Motor neuron (in vitro differentiated cells): ENCODE measurements at places on chromosomes 2 and 18. TPM values are rescaled to one million over a fixed set of nuclear protein-coding genes. Genes with fewer than 3 reads are reported as not detected.
A peak's percentile ranks its signal among the peaks of the same experiment; 100 is the strongest.

Gene SP9
- 0.64 and 1.1 TPM in 2 replicates for total RNA-seq

Gene SLC4A3
- total RNA-seq = 6.7 and 8.4 TPM in 2 replicates

Gene LINC00305
- not detected in 2 replicates for total RNA-seq

Gene UCN
- 1.6 and 3.5 TPM in 2 replicates for total RNA-seq

Gene CTDP1
- 9.6 and 10.0 TPM in 2 replicates for total RNA-seq

Gene WBP1
- 98.8 and 99.2 TPM in 2 replicates for total RNA-seq

Gene TMEM17
- 2.8 TPM in 2 replicates for total RNA-seq

Gene ANKAR
- 0.98 and 3.5 TPM in 2 replicates for total RNA-seq

Gene B3GNT7
- 0.52 and 0.60 TPM in 2 replicates for total RNA-seq

Gene SPP2
- total RNA-seq = not detected in 2 replicates

Gene ABCB11
- total RNA-seq = 0.07 TPM in 1 of 2 replicates, not detected in the other

GRCh38 chr2:144010096-144010836, 509.7 kb downstream of the ZEB2 start:
- ATAC-seq = peak; percentile 68

DNA sequence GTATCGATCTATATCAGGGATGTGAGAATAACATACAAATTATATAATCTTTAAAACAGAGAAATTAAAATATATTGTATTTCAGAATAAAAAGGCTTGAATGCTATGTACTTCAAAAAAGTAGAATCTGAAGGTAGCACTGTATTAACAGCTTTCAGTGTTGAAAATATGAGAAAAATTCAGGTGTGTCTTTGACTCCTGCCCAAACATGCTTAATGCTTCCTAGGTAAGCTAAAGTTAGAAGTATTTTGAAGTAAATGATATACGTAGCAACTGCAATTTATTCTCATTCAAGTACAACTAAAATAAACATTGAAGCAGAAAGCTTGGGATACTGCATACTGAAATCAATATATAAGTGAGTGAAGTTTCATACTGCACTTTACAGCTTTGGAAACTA, 1082.0 kb upstream of the ACVR2A start:
- ATAC-seq = no peak

GRCh38 chr18:77118256-77119090, 14.1 kb downstream of the MBP start:
- ATAC-seq = no peak

GRCh38 chr18:63177919-63178821, 141.4 kb downstream of the BCL2 start:
- peak; percentile 27 for ATAC-seq

DNA sequence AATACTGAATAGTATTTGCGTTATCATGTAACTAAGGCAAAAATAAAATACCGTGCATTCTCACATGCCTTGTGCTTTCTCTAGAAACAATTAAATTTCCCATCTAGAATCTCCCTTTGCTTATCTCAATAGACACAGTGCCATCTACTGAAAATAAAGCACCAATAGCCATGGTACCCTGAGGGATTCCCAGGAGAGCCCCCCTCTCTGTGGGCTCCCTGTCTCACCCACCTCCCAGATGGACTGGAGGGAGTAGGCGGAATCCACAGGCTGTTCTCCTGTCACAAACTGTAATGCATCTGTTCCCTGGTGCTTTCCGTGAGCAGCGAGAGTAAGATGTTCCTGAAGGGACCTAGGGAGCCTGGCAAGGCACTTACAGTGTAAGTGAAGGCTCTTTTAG, 112.4 kb upstream of the UPP2 start:
- ATAC-seq = no peak

DNA sequence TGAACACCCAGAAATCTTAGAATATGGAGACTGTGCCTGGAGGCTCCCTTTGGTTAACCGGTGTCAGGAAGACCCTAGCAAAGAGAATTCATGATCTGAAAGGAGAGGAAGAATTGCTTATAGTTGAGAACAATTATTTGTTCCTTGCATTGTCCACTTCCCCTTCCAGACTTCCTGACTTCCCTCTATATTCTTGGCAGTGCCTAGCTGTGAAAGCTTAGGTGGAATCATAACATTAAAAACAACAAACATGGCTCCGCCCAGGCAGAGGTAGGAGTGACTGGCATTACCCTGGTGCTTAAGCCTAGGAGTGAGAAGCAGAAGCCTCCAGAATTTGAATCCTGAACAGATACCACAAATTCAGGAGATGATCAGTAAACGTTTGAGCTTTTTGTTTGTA, 1.9 kb downstream of the TTL start:
- ATAC-seq = no peak

GRCh38 chr2:19607931-19608771, 249.7 kb upstream of the OSR1 start:
- no peak for ATAC-seq

GRCh38 chr2:104583811-104584210, 270.1 kb upstream of the POU3F3 start:
- peak; percentile 58 for ATAC-seq

GRCh38 chr2:2569306-2569705, 238.2 kb upstream of the MYT1L start:
- no peak for ATAC-seq

DNA sequence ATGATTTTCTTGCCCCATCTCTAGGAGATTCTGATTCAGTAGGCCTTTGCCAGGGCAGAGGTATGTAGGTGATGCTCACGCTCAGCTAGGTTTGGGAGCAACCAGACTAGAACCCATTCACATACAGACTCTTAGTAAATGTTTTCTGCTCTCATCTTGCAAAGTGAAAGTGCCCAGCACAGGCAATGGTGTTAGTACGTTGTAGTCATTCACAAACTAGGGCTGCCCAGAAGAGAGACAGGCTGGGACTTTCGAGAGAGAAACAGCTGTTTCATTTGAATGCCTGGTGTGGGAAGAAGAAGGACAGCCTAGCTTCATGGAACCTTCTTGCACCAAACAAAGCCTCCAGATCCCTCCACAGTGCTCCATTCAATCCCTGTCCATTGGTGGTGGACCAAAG, 19.4 kb downstream of the DDX18 start:
- ATAC-seq = no peak

DNA sequence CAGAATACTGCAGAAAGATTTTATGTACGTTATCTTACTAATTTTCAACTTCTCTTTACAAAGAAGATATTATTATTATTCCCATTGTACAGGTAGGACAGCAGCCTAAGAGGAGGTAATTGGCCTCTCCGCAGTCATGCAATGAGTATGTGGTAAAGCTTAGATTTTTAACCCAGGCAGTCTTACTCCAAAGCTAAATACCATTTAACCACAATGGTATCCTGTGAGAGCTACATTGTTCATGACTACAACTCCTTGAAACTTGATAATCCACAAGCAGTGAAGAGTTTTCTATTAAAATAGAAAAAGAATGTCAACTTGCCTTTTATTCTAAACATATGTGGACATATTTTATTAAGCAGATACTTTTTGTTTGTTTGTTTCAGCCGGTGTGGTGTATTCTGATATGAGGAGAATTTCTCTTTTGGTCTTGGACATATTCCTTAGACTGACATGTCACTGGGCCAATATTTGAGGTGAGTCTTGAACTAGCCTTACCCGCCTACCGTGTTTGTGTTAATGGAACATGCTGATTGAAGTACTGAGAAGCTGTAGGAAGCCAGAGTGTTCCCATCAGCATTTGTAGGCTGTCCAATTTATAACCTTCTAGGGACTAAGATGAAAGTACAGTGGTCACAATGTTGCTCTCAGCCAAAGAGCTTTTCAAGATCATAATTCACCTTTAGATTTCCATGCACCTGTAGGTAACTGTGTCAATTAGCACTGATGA, 293.9 kb upstream of the DCC start:
- no peak for ATAC-seq
